ENCODE measurements at places on chromosomes 4 and X.

DNA sequence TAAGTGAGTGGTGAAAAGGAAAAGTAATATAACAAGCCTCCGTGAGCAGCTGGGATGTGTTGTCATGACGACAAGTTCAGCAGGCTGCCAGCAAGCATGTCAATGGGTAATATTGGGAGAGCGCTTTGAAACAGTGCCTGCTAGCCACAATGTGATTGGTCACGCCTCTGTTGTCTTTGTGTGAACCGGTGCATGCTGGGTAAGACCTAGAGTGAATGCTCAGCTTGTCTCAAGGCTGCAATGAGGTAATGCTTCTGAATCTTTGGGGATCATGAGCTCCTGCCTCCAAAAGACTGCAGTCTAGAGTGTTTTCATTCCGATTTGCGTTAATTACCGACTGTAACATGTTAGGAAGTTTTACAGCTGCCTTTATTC, 54.9 kb downstream of the STOX2 start:
- peak; percentile 14 for DNase-seq

DNA sequence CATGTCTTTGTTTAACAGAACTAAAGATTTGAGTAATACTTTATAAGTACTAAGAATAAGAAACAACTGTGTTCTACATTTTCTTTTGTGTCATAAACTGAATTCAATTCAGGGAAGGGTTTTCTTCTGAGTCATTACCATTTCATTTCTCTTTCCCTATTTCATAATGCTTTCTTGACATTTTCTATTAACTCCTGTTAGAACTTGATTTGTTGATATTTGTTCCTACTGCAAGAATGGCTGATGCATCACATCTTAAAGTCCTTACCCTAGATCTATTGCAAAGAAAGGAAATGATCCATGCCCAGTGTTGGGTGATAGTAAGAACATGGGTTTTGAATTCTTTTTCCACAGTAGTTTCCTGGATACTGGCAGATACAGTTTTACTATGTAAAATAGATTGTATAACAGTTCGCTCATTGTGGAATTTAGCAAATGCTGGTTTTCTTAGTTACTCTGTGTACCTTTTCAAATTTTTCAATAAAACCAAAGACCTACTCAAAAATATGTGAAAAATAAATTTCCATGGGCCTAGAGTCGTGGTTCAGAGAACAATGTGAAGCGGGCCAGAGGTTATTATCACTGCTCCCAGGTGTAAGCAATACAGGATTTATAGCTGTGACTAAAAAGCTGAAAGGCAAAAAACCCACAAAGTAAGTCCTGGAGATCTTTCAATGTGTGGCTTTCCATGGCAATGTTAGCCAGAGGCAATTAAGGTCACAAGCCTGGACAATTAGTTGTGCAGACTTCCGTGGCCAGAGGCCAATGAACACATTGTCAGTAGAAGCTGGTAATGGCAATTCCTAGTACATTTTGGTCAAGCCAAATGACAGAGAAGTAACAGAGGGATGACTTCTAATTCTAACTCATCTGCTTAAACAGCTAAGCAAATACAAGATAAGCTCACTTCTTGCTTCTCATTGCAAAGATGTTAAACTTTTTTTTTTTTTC, 127.3 kb upstream of the FAT4 start:
- no peak for DNase-seq

GRCh38 chrX:19931146-19931545, 43.7 kb upstream of the SH3KBP1 start:
- DNase-seq, result no peak

GRCh38 chrX:50469206-50469605, 1.4 kb downstream of the DGKK start:
- no peak for DNase-seq

DNA sequence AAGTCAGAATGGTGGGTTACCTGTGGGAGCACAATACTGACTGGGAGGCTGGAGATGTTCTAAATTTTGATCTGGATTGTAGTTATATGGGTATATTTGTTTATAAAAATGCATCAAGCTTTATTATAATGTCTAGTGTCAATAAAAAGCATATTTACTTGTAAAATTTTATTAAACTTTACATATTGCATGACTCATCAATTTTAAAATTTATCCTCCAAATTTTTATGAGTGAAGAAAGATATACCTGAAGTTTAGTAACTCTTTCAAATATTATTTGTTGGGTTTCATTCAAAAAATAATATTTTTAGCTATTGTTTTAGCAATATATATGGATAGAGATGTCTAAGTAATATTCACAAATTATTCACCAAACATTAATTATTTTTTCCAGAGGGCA, 103.0 kb downstream of the ANXA5 start:
- DNase-seq, result no peak

DNA sequence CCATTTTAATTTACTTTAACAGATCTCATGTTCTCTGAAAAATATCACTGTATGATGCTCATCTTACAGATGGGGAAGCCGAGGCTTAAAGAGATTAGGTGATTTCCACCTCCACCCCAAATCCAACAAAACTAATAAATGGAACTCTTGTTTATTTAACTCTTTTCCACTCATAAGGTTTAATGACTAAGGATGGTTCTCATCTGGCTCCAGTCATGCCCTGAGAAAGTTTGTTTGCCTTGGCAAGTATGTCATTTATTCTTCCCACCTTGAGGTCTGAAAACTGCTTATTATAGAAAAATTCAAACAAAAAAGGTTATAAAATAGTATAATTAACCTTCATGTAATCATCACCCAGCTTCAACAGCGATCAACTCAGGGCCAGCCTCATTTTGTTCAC, 56.3 kb downstream of the PPEF2 start:
- DNase-seq, result no peak

DNA sequence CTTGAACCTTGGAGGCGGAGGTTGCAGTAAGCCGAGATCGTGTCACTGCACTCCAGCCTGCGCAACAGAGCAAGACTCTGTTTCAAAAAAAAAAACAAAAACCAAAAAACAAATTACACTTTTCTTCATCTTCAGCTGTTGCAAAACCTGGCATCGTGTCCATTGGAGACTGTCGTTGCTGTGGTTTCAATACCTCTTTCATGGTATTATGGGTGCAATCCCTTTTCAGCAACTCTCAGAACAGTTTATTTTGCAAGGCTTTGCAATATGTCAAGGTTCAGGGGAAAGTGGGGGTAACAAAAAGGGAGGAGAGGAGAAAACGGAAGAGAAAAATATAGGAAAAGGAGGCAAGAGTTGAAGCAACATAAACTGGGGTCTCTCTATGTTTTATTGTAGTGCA, 40.8 kb downstream of the ARSD start:
- DNase-seq, result no peak

- DNase-seq, result no peak
Measured at GRCh38 chr4:7771541-7772507, 167.8 kb downstream of the AFAP1 start.

DNA sequence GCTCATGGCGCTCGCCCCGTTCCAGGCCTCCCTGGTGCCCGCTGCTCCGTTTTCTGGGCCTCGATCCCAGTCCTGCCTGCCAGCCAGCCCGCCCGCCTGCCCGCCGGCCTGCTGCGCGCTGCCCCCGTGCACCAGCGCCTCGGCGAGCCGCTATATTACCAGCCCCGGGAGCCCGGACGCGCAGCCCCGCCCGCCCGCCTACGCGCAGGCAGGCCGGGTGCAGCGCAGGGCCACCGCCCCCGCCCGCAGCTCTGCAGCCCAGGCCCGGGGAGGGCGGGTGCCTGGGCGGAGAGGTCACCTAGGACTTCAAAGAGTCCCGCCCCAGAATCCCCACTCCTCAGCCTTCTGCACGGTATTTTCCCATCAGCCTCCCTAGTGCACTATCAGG, at the start of gene MAOB:
Gene MAOB, minus strand, starts transcription at position 157 of the 388 bp plus-strand sequence. Its CDS starts 151 bp downstream, at position 6.
- no peak for DNase-seq

DNA sequence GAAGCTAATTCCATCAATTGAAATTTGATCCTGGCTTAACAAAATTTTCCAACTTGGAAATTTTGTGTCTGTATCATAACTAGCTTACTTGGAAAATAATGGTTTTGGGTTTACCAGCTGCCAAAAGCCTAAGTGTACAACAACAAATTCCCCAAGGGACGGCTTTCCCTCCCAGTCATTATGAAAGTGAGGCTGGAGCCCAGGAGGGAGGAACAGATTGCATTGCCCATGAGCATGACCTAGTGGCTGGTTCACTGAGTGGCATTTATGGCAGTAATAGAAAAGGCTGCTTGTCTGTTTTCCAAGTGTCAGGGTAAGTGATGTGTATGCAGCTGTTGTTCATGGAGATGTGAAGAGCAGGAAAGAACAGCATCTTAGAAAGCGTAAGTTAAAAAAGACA, 70.8 kb upstream of the HHIP start:
- no peak for DNase-seq

GRCh38 chr4:168540503-168541265, 43.8 kb downstream of the PALLD start:
- no peak for DNase-seq

- no peak for DNase-seq
Measured at GRCh38 chr4:122689972-122690371, 42.5 kb upstream of the BBS12 start.

DNA sequence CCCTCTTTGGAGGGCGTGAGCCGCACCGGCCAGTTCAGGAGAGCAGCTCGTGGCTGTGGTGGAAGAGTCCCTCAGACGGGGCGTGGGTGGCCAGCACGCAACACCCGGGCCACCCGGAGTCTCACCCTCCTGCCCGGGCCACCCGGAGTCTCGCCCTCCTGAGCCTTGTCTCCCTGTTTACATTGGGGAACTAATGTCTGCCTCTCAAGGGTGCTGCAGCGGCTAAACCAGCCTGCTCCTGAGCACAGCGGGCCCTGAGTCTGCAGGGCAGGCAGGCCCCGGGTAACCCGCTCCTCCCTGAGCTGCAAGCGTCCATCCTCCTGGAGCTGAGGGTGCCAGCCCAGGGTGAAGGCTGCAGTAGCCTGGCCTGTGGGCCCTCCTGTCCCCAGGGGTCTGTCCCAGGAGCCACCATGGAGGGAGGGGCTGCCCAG, 3.0 kb downstream of the PDE6B start:
- no peak for DNase-seq

DNA sequence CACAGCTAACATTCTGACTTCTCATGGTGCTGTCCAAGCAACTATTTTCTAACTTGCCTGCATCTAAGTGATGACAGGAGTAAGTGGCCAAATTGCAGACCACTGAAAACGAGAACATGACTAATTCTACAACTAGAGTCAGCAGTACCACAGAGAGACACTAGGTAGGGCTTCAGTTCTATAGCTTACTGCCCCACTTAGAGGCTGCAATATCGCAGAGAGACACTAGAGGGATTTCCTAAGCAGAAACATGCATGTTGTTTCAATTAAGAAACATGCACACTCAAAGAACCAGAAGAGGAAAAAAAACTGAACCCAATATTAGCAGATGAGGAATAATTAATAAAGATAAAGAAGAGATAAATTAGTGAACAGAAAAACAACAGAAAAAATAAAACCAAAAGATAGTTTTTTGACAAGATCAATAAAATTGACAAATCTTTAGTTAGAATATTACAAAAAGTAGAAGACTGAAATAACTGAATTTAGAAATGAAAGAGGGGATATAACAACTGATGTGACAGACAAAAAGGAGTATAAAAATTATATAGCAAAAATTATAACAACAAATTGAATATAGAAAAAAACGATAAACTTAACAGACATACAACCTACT, 100.8 kb downstream of the SPIN4 start:
- DNase-seq, result peak; percentile 18

GRCh38 chrX:20521222-20521621, 254.5 kb upstream of the RPS6KA3 start:
- DNase-seq, result no peak

- no peak for DNase-seq
Measured at GRCh38 chr4:85778632-85779131, 303.7 kb downstream of the ARHGAP24 start.

DNA sequence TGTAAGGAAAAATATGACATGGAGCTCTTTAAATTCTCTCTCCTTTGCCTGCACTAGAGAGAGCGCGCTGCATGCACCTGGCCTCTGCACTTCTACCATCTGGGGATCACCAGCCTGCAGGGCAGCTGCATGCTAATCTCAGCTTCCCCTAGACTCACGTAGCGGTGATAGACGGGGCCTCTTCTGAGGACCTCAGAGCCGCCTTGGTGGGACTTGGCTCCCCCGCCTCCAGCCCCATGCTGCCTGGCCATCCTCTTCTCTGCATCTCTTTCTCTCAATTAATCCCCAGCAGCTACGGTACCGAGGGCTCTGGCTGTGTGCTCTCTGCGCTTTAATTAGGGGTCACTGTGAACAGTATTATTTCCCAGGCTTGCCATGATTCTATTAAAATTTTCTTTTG, 52.8 kb upstream of the PSAPL1 start:
- DNase-seq, result no peak

DNA sequence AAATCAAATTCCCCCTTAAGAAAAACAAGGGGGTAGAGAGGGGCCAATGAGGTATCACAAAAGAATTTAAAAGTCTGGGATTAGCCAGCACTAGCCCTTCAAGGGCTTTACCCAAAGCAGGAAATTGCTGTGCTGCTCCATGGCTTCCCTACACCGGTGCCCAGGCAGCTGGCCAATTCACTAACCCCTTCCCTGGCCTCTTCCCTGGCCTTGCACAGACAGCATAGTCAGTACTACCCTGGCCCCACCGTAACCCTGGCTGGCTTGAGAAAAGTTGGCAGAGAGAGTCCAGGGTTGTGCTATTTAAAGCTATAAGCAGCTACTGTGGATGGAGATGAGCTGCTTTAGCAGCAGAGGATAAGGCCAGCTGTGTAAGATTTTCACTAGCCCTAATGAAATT, 43.1 kb downstream of the ADAMTS3 start:
- DNase-seq, result no peak

DNA sequence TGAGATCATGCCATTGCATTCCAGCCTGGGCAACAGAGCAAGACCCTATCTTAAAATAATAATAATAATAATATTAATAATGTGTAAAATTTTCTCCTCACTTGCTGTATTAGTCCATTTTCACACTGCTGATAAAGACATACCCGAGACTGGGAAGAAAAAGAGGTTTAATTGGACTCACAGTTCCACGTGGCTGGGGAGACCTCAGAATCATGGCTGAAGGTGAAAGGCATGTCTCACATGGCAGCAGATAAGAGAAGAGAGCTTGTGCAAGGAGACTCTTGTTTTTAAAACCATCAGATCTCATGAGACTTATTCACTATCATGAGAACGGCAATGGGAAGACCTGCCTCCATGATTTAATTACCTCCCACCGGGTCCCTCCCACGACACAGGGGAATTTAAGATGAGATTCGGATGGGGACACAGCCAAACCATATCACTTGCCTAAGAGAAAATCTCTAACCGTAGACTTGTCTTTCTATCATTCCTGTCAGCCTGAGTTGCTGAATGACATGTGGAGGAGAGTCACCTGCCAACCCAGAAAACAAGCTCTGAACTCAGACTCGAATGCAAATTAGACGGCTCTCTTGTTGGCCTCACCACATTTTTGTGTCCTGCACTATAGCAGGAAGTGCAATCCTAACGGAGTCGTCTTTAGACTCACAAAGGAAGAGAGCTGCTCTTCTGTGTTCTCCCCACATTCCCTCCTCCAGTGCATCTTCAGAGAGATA, 51.9 kb upstream of the DCTD start:
- no peak for DNase-seq

GRCh38 chr4:6771229-6771671, 11.3 kb upstream of the KIAA0232 start:
- no peak for DNase-seq

DNA sequence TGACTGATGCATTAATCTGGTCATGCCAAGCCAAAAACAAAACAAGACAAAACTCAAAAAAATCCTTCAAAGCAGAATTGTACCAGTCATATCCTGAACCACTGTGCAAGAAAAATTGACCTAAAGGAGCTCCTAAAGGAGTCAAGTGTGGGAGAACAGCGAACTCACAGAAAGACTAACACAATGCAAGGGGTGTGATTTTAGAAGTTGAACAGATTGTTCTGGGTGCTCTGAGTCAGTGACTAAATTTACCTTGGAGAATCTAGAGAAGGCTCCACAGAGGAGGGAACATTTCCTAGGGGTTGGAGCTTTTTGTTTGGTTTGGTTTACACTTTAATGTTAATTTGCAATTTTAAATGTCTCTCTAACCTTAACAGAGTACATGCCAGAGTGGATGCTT, 48.9 kb upstream of the PHF8 start:
- DNase-seq, result no peak

All from progenitor cell of endocrine pancreas (in vitro differentiated cells).